RPMI7951 (cell line): ENCODE measurements at places on chromosomes 7 and 10. TPM values are rescaled to one million over a fixed set of nuclear protein-coding genes. Genes with fewer than 3 reads are reported as not detected.

GRCh38 chr10:101905251-101905650, 61.7 kb upstream of the KCNIP2 start:
- DNase-seq: no peak

ING3 gene
- 20.7 and 28.7 TPM in 2 replicates for total RNA-seq

GRCh38 chr10:97016728-97017473, 168.9 kb downstream of the SLIT1 start:
- DNase-seq: no peak

- DNase-seq: peak; percentile 74
These were observed 244.8 kb upstream of the MINDY3 start for GRCh38 chr10:16105082-16105481.

- DNase-seq: no peak
These were observed 156.7 kb downstream of the CDH23 start for GRCh38 chr10:71553432-71553831.

PLEKHA8 gene
- 11.1 and 13.8 TPM in 2 replicates for total RNA-seq

SPDYE5 gene
- total RNA-seq: not detected in 2 replicates

- no peak for DNase-seq
These were observed 515 bp downstream of the RALA start for GRCh38 chr7:39623732-39624441.

- DNase-seq: peak; percentile 11
These were observed 34.5 kb upstream of the SKAP2 start for GRCh38 chr7:26898891-26899290.

DNA sequence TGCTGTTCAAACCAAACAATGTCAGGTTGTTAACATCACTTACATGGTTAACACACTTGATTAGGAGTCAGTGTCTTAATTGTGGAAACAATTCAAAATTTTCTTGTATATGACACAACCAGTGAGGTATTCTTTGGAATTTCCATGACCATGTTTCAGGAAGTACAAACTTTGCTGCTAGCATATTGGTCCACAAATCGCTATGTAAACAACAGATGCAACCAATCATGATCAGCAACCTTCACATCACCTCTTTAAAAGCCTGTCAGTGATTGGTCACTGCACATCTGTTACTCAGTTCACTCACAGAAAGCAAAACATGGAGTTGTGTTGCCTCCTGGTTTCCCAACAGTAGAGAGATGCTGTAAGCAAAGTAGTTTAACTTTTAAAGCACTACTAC, 108.9 kb upstream of the FAM3C start:
- peak; percentile 80 for DNase-seq

GRCh38 chr7:43693687-43694398, 35.5 kb downstream of the COA1 start:
- DNase-seq: peak; percentile 90

GRCh38 chr7:4225361-4225771, 456.7 kb upstream of the FOXK1 start:
- DNase-seq: no peak

DNA sequence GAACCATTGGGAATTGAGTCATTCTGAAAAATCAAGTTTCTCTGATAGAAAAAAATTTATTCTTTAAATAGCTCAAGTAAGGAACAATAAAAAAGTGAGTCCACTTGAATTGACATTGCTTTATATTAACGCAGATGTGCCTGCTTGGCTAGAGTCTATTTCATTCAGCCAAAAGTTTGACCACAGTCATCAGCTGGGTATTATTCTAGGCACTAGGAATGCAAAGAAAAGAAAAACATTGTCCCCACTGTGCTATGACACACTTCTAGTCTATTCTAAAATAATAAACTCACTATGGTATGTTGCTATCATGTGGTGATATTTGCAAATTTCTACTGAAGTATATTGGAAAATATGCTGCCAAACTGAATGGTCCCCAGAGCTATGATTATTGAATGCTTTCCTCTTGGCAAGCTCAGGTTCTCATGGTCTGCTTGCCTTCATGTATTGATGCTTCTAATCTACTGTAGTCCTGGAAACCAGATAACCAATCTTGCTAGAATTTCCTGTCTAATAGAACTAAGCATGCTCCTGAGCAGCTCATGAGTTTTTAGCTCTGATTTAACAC, 8.3 kb downstream of the SFRP4 start:
- peak; percentile 11 for DNase-seq

SFXN2 gene
- total RNA-seq: 1.4 and 1.8 TPM in 2 replicates
